ENCODE measurements at places on chromosomes 2 and 18. TPM values are rescaled to one million over a fixed set of nuclear protein-coding genes. Genes with fewer than 3 reads are reported as not detected.
A peak's percentile ranks its signal among the peaks of the same experiment; 100 is the strongest.

Gene FOXI3
- 0.31 TPM for total RNA-seq

DNA sequence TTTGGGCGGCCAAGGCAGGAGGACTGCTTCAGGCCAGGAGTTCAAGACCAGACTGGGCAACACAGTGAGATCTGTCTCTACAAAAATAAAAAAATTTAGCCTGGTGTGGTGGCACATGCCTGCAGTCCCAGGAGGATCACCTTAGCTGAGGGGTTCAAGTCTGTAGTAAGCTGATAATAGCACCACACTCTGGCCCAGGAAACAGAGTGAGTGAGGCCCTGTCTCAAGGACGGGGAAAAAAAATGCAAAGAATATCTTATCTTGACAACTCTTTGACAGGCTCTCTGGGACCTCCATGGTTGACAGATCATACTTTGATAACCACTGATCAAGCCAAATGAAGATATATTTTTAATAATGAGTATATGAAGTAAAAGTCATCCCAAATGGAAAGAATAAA is 22.7 kb downstream of the USP34 start:
- no peak for DNase-seq

Gene ATP5F1A
- 1,148 TPM for total RNA-seq

DNA sequence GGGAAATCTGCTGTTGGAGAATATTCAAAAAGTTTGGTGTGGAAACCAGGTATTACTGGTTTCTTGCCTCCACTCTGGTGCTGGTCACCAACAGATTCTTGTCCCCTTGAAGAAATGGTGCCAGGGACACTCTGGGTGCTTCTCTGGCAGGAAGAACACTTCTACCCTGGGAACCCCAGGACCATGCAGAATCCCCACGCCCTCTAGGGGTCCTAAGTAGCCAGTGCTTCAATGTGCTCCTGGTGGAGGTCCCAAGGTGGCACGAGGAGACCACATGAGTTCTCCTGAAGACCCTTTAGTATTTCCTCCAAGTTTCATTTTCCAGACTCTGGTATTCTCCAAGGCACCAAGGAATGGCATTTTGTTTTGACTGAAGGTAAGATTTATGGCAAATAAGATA is 380.6 kb downstream of the TSN start:
- DNase-seq: peak; percentile 36

- no peak for DNase-seq
Measured at GRCh38 chr18:68707646-68708045, 7.3 kb downstream of the TMX3 start.

DNA sequence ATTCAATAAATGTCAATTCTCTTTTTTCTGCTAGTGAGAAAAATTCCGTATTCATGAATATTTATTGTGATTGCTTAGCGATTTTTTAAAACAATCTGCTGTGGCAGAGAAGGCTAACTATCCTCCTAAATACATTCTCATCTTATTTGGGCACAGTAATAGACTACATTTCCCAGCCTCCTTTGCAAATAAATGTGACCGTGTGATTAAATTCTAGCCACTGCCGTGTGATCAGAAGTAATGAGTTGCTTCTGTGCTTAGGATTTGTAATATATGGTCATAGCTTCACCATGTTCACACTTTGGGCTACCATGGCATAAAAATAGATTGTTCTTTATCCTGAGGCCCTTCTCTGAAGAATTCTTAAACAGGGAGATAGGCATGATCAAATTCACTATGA is 179.6 kb downstream of the FAM124B start:
- DNase-seq: no peak

Gene POTEC
- not detected for total RNA-seq

- DNase-seq: peak; percentile 68
Measured at GRCh38 chr2:232502911-232503808, 15.5 kb upstream of the ECEL1 start.

- DNase-seq: no peak
Measured at GRCh38 chr2:125172181-125172580, 1147.1 kb downstream of the CNTNAP5 start.

Gene C1QL2
- not detected for total RNA-seq

GRCh38 chr2:140998577-140998976 is 1132.2 kb downstream of the LRP1B start:
- peak; percentile 1 for DNase-seq

DNA sequence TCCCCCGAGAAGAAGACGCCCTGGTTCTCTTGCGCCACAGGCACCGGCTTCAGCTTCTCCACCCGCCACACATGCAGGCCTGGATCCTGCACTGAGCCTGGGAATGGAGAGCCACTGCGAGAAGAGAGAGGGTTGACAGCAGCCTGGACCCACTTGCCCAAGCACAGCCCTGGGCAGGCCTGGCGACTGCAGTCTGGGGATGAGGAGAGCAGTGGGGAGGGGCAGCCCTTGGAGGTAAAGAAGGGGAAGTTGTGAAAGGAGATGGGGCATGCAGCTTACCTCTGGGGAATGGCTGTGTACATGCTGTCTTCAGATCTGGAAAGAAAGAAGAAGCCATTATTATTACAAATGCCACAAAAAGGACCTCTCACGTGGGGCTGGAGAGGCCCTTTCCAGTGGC is 8.3 kb downstream of the CAPG start:
- no peak for DNase-seq

DNA sequence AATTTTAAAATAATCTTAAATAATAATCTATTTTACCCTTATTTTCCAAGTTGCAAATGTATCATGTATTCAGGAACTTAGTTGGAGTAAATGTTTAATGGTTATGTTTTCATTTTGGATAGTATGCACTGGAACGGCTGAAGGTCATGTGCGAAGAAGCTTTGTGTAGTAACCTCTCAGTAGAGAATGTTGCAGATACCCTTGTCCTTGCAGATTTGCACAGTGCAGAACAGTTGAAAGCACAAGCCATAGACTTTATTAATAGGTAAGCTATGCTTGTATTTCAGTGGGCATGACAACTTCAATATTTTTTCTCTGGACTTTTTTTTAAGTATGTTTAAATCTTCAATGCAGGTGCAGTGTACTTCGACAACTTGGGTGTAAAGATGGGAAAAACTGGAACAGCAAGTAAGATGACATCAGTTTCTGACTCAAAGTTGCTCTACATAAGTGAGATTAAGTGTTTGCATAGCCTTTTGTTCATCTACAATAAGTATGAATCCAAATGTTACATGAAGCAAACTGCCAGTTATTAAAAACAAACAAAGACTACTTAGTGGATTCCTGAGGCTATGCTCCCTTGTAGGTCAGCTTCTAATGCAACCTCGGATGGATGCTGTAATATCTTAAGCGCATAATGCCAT is 63.1 kb downstream of the SPOPL start:
- DNase-seq: peak; percentile 48

DNA sequence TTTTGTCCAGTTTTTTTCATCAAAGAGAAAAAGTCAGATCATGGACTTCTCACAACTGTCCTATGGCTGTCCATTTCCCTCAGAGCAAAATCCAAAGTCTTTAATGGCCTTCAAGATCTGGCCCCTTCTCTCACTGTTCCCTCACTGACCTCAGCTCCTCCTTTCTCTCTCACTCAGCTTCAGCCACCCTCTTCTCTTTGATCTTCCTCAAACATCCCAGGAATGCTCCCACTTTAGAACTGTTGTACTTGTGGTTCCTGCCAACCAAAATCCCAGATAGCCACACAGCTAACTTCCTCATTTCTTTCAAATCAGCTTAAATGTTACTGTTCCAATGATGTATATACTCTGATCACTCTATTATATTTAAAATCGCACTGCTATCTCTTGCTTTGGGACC is 82.9 kb downstream of the NUP35 start:
- no peak for DNase-seq

Gene CYP27A1
- total RNA-seq: 19.8 TPM

DNA sequence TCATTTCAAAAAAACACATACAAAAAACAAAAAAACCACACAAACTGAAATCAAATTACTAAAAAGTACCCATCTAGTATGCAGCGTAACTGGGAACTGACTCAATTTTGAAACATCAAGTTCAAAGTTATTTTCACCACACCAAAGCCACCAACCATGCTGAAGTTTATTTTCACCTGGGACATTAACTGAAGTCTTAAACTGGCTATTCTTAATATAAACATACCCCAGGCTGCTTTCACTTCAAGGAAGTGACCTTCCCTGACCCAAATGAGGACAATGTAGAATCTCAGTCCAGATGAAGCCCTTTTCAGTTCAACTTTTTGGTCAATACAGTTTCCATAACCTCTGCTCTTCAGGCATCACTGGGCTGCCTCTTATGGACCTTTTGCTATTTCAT is 84.6 kb downstream of the PIGN start:
- DNase-seq: no peak

DNA sequence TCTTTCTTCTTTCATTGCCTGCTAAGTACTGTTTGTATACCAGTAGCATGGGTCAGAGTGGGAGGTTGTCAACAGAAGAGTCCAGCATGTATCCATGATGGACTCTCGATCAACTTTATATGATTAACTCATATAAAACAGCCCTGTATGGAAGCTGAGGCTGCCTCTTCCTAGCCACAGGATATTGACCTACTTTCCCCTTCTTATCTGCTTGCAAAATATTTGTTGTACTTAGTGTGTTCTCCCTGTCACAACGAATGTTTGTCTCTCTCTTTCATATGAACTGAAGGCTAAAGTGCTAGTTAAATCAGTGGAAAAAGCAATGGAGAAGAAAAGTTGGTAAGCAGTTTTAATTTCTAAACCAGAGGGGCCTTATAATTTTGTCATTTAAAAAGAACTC is 17.8 kb downstream of the MYO1B start:
- no peak for DNase-seq

DNA sequence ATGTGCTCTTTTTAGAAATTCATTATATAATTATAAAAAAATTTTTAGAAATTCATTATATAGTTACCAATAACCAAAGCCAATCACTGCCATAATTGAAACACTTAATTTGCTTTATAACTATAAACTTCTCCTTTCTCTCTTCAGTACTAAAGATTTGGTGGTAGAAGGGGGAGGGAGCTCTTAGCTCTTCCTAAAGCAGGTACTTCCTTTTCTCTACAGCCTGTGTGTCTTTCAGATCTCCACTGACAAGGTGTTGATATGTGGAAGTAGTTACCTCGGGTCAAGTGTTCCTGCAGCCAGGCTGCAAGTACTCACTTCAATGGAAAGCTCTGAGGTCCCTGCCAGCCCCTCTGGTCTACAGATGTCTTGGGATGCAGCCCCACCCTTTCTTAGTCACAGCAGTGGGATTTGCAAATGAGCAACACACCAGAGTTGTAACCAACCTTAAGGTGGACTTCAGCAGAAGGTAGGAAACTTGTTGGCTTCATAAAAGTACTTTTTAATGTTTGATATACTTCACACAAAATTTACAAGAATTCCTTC is 690.0 kb downstream of the ARHGAP15 start:
- peak; percentile 52 for DNase-seq

- DNase-seq: no peak
Measured at GRCh38 chr18:72848503-72849237, 19.1 kb downstream of the NETO1 start.

Gene IL1RL1
- total RNA-seq: 4.0 TPM

DNA sequence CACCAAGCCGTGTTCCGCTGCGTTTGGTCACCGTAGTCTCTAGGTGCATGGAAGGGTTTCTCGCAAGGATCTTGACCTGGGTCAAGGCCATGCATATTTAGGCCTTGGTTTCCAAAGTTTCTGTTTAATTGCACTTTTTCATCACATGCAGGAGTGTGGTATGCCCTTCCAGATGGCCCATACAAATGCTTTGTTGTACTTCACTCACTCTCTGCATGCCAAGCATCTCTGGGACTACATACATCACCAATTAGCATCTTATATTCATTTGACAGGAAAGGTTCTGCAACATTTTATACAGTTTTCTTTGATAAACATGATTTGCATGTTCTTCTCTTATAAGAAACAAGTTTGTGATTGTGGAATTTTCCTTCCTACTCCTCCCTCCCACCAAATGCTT is 132.8 kb upstream of the KLHL14 start:
- DNase-seq: no peak

DNA sequence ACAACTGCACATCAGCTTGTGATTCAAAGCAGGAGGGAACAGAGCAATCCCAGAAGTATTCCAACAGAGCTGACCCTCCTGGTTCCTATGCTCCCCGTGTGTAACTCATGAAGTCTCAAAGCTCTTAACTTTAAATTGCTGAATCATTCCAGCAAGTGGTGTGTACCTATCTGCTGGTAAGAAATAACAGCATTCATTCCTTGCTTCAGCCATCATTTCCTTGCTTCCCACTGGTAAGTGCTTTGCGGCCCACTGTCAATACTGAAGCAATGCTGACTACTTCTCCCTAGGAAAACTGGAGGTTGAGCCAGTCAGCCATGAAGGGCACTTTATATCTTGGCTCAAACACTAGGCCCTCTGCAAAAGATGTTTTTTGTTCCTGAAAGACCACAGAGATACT is 222.4 kb downstream of the EXOC6B start:
- no peak for DNase-seq

- peak; percentile 76 for DNase-seq
Measured at GRCh38 chr18:78542204-78542603, 437.4 kb upstream of the SALL3 start.

DNA sequence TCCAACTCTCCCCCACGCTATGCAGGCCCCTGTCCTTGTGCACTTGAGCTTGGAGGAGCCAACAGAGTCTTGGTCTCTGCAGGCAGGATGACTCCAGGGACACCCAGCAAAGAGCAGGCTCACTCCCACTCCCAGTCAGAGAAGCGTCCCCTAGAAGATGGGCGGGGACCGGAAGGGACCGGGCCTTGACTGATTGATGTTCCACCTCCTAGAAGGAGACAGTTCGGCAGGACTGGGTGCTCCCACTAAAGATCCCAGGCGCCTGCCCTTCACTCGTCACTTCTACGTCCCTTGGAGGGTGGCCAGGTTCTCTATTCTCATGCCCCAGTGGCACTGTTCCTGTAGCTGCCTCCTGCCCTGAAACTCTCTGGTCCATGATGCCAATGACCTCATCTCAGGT is 3.2 kb upstream of the SP100 start:
- no peak for DNase-seq

DNA sequence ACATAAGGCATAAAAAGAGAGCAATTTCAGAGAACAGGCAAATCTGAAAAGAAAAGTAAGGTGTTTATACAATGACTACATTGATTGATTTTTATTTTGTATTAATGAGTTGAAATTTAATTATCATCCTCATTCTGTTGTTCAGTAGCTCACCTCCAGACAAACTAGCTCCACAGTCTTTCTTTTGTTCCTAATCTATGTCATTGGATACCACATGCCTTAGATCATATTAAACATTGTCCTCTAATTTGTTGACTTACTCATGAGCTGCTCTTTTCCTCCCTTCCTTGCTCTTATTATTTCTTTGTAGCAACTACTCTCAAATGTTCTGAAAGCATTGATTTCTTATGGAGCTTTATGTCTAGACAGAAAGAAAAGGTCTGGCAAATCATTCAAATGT is 185.5 kb upstream of the ZSWIM2 start:
- no peak for DNase-seq

DNA sequence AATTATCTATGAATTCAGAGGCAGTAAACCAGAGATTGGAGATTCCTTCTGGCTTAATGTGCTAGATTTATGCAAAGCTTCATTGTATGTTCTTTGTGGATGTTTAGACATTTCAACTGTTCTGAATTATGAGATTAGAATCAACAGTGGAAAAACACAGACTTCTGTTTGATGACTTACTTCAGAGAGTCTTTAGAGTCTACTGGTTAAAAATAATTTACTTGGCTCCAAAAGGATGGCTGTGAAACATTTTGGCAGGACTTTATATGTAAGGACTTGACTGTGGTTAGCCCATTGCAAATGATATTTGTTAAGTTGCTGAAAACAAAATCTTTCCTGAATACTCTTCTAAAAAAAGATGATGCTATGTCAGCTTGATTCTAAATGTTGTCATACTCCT is 25.5 kb upstream of the LRRC30 start:
- peak; percentile 50 for DNase-seq
